ENCODE measurements at places on chromosomes 12 and 14. TPM values are rescaled to one million over a fixed set of nuclear protein-coding genes. Genes with fewer than 3 reads are reported as not detected.

The AQP2 gene
- not detected for total RNA-seq

DNA sequence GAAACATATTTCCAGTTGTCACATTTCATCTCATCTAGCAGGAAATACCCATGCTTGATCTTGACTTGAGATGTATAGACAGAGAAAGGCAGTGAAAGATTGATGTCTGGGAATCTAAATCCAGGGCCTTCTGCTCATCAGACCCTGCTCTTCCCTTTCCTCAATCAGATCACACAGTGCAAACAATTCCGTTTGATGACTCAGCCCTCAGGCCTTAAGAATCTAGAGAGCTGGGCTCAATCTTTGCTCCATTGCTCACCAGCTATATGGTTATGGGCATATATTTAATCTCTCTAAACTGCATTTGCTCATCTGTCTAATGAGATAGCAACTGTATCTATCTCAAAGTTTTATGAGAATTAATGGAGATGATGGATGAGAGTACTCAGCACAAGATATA is 201.8 kb upstream of the CCDC196 start:
- no peak overlapping the region for H3K4me3 ChIP-seq
- DNase-seq = no peak
- peaks cover 4% of the 10 kb centered on the region for H3K4me1 ChIP-seq
- H3K27me3 ChIP-seq = no peaks in the 10 kb centered on the region

The RAB15 gene
- total RNA-seq = 0.51 TPM

- H3K36me3 ChIP-seq = no peaks in the 10 kb centered on the region
- DNase-seq = no peak
- peaks cover 14% of the 10 kb centered on the region for H3K4me1 ChIP-seq
- H3K4me3 ChIP-seq = peak overlapping the region; percentile 41
- no peaks in the 10 kb centered on the region for H3K27me3 ChIP-seq
Observed at GRCh38 chr12:14883686-14884085, 2.0 kb downstream of the MGP start.

DNA sequence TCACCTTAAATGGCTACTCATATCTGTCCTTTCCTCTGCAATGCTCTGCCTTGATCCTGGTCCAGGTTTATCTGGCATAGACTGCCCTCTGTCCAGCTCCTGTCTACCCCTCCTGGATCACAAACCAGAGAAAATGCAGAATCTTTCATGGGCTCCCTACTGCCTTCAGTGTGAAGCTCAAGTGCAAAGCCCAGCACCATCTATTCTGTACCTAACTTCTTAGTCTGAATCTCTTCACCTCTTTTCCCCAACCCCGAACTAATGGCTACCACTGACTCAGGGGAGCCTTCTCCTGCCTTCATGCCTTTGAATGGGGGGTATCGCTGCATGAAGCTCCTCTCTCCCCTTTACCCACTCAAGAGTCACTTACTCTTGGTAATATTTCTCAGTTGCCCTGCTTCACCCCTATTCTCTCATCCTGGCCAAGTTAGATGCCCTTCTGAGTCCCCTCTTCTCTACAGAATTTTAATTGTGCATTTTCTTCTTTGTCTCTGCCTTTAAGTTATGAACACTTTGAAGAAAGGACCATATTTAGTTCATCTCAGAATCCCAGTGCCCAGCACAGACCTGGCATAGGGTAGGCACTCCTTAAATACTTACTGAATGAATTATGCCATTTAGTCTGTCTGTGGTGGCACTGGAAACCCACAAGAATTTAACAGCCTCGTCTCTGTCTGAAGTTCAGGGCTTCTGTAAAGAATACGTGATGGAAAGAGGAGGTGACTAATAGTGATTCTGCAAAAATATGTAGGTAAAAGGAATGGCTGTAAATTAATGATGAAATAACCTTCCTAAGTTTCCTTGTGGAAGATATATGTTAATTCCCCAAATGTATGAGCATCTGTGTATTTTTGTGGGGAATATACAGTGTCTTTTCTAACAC is 191.3 kb upstream of the AMIGO2 start:
- DNase-seq = no peak
- no peaks in the 10 kb centered on the region for H3K27me3 ChIP-seq
- no peak overlapping the region for H3K27ac ChIP-seq
- H3K4me1 ChIP-seq = no peaks in the 10 kb centered on the region
- no peak overlapping the region for H3K4me3 ChIP-seq

DNA sequence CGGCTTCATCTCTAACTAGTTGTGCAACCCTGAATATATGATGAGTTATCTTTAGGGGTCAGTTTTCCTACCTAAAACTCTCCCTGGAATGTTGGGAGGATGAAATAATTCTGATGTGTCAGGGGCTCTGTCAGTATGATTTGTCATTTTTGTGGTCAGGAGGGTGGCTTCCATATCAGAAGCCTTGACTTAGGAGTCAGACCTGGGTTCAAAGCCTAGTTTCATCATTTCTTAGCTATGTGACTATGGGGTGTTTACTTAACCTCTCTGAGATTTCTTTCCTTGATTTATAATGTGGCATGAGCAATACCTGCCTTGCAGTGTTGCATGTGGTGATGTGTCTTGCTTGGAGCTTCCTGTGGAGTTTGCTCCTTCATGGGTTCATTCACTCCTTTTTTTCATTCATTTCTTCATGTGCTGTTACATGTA is 146.8 kb downstream of the CHST11 start:
- H3K4me1 ChIP-seq = no peaks in the 10 kb centered on the region
- no peak overlapping the region for H3K27ac ChIP-seq
- no peaks in the 10 kb centered on the region for H3K27me3 ChIP-seq
- no peak for DNase-seq

- no peaks in the 10 kb centered on the region for H3K27me3 ChIP-seq
- no peak overlapping the region for H3K27ac ChIP-seq
- no peak overlapping the region for H3K4me3 ChIP-seq
- H3K36me3 ChIP-seq = no peaks in the 10 kb centered on the region
Observed at GRCh38 chr14:98120831-98121464, 1151.0 kb downstream of the BCL11B start.

Data from gastrocnemius medialis (tissue), 4 donors.